ENCODE measurements at places on chromosomes 6 and 20.

DNA sequence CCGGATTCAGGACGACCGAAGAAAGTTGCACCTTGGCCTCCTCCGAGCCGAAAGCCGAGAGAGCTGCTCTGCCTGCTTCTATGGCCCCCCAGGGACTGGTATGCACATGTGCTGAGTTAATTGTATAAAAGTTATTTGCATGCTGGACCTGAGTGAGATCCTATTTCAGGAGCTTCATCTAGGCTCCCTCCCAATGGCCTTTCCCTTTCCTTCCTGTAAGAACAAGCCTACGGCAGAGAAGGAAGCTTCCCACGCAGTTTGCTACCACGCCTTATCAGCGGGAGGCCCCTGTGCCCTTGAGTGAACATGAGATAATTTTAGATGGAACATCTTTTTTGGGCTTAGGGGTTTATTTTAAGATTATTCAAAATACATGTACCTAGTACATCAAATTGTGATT is 65.9 kb downstream of the RIN2 start:
- DNase-seq, result no peak

- DNase-seq, result no peak
Measured at GRCh38 chr6:164410017-164410416, 899.4 kb downstream of the C6orf118 start.

DNA sequence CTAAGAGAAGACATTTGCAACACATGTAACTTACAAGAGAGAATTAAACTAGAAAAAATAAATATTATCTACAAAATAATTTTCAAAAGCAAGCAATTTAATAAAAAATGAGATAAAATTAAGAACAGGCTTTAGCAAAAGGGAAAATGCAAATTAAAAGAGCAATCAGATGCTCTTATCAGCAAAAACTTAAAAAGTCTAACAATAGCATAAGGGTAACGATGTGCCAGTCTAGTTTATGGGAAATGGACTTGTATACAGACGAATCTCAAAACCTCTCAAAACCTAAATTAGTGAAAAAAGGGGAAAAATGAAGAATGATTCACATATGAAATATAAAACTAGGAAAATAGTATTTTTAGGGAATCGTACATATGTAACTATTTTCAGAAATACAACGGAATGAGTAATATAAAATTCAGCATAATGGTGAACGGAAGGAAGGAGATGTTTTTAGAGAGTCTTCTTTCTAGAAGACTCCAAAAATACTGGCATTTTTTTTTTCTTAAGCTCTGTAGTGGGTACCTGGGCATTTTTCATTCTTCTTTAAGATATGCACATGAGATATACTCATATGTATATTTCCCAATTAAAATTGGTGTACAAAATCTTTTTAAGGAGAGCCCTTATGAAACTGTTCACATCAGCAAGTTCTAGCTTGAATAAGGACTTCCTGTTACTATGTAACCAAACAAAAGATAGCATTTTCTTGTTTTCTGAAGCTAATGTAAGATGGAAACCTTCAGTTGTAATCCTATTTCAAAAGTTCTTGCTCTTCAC is 927 bp upstream of the MANEA start:
- no peak for DNase-seq

DNA sequence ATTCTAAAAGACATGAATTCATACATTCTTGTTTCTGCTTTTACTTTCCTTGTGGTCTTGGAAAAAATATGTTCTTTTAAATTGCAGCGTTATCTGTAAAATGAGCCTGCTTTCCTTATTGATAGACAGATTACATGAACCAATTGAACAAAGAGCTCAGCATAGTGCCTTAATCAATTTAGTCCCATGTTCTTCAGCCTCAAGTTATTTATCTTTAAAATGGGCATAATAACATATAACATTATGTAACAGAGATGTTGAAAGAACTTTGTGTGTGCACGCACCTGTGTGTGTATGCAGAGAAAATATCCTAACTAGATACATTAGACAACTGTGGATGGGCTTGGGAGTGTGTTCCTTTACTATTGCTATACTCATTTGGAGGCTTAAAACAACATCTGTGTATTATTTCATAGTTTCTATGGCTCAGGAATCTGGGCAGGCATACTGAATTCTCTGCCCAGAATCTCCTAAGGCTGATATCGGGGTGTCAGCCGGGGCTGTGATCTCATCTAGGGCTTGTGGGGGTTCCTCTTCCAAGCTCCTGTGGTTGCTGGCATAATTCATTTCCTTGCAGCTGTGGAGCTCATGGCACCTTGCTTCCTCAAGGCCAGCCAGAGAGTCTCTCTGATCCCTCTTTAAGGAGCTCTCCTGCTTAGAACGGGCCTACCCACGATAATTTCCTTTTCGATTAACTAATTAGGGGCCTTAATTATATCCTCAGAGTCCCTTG is 194.1 kb downstream of the ARID1B start:
- no peak for DNase-seq

GRCh38 chr6:79713701-79714322 is 82.7 kb downstream of the SH3BGRL2 start:
- DNase-seq, result peak; percentile 24

DNA sequence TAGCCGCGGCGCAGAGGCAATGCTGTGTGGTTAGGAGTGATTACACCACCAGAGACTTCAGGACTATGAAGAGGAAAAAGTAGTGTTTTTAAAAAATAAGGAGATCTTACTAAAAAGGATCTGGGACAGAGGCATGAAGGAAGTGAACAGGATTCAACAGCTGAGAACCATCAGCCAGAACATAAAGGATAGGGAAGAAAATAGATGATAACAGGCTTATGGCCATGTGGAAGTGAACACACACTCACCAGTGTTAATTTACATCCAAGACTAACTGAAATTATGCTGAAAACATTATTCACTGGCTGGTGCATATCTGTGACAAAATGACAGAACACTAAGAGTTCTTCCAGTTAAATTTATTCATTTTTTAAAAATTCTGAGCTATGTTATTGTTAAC is 47.5 kb upstream of the BCLAF1 start:
- no peak for DNase-seq

DNA sequence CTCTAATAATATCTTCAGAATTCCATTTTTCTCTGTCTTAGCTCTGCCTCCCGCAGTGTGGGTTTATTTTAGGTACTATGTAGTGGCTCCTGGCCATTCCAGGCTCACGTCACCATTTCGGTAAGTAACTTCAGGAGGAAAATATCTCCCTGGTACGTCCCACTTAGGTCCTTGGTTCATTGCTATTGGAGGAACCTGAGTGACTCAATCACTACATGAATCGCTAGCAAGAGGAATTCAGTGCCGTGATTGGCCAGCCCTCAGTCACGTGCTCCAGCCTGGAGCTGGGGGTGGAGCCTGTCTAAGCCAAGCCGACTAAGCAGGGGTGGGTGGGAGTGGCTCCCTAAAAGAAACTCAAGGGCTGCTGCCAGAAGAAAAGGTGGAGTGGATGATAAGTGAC is 67.3 kb upstream of the E2F3 start:
- no peak for DNase-seq

- DNase-seq, result no peak
Measured at GRCh38 chr6:16474772-16475493, 236.5 kb downstream of the GMPR start.

DNA sequence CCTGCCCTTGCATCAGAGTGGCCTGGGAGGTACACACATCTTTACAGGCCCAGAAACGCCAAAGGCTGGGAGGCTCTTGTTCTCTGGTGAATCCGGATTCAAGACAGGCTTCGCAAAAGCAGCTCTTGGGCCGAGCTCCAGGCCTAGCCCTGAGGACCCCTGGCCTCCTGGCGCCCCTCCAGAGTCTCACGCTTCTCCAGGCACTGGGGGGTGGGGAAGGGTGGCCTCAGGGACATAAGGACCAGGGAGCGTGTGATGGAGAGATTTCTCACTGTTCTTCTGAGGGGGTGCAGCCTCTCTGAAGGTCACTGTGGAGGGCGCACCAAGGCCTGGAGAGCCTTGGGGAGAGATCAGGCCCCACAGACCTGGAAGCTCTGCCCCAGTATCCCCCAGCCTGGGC is 349.2 kb downstream of the ZFAND3 start:
- no peak for DNase-seq

GRCh38 chr6:63491119-63491518 is 81.2 kb upstream of the LOC128125822 start:
- DNase-seq, result no peak

DNA sequence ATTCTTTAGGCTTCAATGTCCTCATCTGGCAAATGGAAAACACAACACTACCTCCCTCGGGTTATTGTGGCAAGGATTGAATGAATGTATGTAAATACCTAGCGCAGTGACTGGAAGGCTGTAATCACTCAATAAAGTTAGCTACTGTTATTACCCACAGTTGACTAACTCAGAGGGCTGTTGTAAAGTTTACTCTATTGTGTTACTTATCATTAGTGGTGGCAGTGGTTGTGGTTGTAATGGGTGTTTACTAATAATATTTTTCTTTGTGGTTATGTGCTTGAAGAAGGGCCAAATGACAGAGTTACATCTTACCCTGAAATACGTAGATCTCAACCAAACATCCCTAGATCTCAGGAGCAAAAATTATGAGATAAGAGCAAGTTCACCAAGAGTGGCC is 42.0 kb upstream of the PXDC1 start:
- no peak for DNase-seq

DNA sequence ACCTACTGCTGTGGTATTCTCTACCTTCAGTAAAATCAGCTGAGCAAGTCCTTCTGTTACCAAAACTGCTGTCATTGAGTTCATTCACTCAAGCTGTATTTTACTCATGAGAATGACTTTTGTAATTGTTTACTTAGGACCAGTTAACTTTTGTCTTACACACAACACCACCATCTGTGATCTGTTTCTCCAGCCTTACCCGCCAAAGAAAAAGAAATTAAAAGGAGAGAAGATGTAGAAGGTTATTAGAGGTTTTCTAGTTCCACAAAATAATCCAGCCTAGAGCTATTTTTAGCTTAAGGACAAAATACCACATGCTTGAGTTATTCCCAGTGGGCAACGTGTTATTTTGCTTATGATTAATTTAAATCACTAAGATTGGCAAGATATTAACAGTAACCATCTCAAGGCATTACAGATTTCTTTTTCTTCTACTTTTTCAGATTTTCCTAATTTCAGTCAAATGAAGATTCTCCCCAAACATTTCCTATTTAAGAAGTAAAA is 38.2 kb downstream of the FAM8A1 start:
- DNase-seq, result no peak

DNA sequence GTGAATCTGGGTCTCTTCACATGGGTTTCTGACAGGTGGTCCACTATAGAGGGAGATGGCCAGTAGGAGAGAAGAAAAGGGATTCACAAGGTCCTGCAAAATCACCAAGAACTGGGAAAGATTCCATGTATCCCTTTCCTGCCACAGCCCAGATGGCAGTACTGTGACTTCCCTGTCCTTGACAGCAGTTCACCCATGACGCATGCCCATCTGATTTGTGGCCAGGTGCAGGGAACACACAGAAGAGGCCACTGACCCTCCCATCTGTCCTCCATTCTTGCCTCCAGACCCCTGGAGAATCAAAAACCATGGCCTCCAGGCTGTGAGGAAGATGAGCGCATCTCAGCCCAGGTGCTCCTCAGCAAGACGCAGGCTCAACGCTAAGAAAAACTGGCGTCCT is 183.1 kb upstream of the RREB1 start:
- DNase-seq, result no peak

- DNase-seq, result no peak
Measured at GRCh38 chr20:54726687-54727300, 251.4 kb downstream of the DOK5 start.

- DNase-seq, result no peak
Measured at GRCh38 chr6:24529985-24530384, 35.2 kb downstream of the ALDH5A1 start.

GRCh38 chr6:30750379-30750668 is 6.0 kb upstream of the IER3 start:
- no peak for DNase-seq

DNA sequence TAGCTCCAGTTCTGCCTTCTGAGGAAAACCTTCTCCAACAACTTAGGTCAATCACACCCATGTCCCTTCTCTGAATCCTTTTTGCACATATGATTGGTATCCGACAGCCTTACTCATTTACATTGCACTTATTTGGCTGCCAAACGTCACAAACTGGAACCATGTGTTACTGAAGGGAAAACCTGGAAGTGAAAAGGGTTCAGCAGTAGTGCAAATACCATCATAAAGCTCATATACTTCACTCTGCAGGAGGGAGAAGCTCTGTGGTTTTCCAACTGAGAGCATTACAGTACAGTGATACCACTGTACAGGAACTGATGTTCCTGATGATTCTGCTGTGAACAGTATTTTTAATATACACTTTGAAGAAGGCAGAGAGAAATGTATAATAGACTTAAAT is 87.8 kb downstream of the SLC16A10 start:
- no peak for DNase-seq

DNA sequence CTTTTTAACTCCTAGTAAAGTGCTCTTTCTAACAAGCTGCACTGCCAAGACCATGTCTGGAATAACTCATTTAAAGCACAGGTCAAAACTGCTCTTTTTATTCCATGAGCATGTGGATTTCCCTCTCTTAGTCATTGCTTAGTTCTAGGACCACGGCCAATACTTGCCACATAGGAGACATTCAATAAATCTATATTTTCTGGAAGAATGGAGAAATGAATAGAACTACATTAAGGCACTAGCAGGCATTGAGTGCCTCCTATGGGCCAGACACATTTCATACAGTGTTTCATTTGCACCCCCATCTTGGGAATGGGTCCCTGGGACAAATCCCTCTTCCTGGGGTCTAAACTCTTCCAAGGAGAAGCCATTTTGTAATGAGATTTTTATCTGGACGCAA is 552.8 kb upstream of the CITED2 start:
- no peak for DNase-seq

- DNase-seq, result no peak
Measured at GRCh38 chr6:79158856-79159516, 75.5 kb downstream of the HMGN3 start.

DNA sequence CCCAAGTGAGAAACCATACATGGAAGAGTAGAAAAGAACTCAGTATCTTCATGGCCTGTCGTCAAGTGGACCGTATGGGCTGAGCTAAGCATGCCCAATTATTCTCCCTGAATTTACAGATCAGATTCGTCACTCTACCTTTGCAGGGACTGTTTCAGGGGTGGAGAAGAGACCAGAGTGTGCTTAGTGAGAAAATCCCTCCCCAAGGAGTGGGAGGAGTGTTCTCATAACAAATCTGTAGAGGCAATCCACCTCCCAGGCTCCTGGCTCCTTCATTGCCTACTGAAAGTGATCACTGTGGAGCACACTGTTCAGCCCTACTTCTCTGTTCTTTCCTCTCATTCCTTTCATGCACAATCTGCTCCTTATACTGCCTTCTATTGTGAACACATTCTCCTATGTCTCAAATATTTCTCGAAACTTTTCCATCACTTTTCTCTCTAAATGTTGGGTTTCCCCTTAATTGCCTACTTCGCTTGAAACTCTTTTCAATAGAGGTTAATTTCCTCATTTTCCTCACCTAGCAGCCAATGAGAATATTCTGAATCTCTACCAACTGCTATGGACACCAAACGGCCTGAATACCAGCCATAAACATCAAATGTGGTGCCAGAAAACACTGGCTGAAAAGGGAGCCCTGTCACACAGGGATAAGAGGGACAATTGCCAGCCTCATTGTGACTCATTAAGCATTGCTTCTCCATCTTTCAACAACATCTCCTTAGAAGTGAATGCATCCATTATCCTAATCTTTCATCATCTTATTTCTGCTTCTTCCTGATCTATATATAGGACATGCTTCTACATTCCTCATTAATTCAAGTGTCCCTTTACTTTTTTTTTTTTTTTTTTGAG is 398.3 kb downstream of the UTRN start:
- DNase-seq, result no peak

GRCh38 chr20:36950414-36951197 is 902 bp downstream of the SAMHD1 start:
- no peak for DNase-seq

- no peak for DNase-seq
Measured at GRCh38 chr6:33661106-33661838, 40.1 kb downstream of the ITPR3 start.
